Omental fat pad (tissue), 4 donors: ENCODE measurements at places on chromosomes 11 and 22. TPM values are rescaled to one million over a fixed set of nuclear protein-coding genes. Genes with fewer than 3 reads are reported as not detected.

The OR5B12 gene
- total RNA-seq: not detected

The POLR2L gene
- 165 TPM for total RNA-seq

The TRPT1 gene
- total RNA-seq: 56.6 TPM

The NXPE1 gene
- total RNA-seq: not detected

The TEX12 gene
- 0.96 TPM for total RNA-seq

The TUBA8 gene
- 5.2 TPM for total RNA-seq

The THYN1 gene
- 69.0 TPM for total RNA-seq

The ZDHHC24 gene
- 13.0 TPM for total RNA-seq

The B3GAT1 gene
- total RNA-seq: 0.46 TPM

The GRAP2 gene
- 2.2 TPM for total RNA-seq

The DEUP1 gene
- total RNA-seq: not detected

The PATE4 gene
- total RNA-seq: not detected

The ELMOD1 gene
- not detected for total RNA-seq

The RAC2 gene
- total RNA-seq: 16.8 TPM

The SLC25A45 gene
- 6.8 TPM for total RNA-seq

The PDGFD gene
- total RNA-seq: 60.7 TPM

The PPP6R2 gene
- total RNA-seq: 64.6 TPM

The TSPAN32 gene
- total RNA-seq: 2.0 TPM

The OR52A1 gene
- total RNA-seq: not detected

The CCDC73 gene
- not detected for total RNA-seq

The AMOTL1 gene
- total RNA-seq: 54.9 TPM
